Fibroblast of pulmonary artery (primary cell): ENCODE measurements at places on chromosomes 5 and 9.
A peak's percentile ranks its signal among the peaks of the same experiment; 100 is the strongest.

DNA sequence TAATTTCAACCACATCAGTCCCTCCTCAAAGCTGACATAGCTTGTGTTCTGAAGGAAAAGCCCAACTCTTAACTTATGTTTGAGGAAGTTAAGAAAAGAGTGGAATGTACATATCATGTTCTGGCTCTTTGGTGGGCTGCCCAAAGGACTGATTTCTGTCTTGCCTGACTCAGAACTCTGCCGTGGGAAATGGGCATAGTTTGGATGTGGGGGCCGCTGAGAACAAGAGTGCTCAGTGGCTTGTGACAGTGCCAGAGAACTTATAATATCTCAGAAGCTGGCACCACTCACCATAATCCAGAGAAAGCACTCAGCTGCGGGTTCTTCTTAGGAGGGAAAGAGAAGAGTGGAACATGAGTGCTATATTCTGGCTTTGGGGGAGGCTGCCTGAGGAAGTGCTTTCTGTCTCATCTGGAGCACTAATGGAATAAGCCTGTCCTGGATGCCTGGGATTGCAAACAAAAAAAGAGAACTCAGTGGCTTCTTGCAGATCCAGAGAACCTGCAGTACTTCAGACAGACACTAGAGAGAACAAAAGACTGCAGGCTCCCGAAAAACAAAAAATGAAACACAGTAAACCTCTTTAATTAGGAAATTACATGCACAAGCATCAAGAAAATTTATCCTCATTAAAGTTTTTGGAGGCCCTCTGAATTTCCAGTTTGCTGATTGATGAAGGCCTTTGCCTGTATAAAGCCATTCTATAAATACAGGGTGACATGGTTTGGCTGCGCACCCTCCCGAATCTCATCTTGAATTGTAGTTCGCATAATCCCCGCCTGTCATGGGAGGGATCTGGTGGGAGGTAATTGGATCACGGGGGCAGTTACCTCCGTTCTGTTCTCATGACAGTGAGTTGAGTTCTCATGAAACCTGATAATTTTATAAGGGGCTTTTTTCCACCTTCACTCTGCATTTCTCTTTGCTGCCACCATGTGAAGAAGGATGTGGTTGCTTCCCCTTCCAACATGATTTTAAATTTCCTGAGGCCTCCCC lies 207.0 kb downstream of the DMAC1 start:
- no peak for DNase-seq

DNA sequence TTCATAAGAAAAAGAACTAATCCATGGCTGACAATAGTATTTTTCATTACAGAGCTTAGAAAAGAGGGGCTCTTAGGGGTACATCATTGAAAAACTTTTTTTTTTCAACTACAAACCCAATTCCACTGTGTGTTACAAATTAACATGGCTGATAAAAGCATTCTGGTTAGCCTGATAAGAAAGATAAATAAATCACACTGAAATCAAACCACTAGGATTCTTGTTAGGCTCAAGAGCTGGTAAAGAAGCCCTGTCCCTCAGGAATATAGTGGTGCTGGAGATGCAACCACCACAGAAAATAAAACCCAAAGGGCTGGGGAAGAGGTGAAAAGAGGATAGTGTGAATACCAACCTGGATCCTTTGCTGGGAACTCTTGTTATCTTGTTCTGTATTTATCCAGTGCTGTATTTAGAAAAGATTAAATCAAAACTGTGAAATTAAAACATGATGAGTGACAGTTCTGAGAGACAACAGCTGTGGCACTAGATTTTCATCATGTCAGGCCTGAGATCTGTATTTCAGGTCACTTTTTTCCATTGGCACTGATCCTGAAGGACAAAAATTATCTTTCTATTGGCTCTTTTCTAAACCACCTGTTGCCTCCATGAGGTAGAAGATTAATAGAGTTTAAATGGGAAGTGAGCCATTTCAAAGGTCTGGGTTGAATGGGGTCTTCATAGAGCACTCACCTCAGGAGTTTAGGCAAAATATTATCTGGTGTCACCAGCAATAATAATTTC lies 118.6 kb downstream of the ARRDC3 start:
- no peak for DNase-seq

GRCh38 chr5:14167211-14167845 lies 24.2 kb downstream of the TRIO start:
- DNase-seq = peak; percentile 46

- DNase-seq = no peak
These were observed 108.2 kb upstream of the SPATA31D4 start for GRCh38 chr9:81819859-81820546.

DNA sequence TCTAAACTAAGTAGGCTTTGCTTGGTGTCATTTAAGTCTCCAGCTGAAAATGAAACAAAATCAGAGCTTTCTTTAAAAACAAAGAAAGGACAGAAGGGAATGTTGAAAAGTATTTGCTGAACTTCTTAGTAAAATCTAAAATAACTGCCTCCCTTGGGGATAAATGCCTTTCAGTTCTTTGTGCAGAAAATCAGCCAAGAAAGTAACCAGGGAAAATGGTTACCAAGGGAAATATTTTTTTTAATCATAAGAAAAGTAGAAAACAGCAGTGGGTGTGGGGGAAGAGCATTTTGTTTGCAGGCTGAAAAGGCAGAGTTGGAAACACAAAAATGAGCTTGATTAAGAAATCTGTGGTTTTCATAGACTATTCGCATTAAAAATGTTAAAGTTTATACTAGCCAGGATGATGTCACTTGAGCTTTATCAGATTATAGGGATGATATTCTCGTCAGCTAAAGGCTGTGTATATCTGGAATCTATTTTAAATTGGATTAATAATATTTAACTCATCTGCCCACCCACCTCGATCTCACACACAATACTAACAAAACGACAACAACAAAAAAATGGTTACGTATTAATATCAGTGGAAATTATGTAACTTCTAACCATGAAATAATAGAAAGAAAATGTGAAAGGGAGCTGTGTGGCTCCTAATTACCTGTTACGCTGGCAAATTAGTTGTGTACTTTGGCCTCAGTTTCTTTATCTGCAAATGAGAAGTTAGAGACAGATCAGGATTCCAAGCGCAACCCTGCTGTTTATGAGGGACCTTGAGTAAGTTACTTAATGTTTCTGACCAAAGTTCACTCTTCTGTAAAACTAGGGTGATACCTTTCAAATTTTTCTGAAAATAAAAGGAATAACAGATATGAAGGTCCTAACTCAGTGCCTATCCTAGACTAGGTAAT lies at the start of gene ECM2:
Gene ECM2, minus strand, starts transcription at position 51 of the 911 bp plus-strand sequence. CDS start 13,124 bp downstream, outside the sequence.
- peak; percentile 74 for DNase-seq

GRCh38 chr9:137313956-137314560 lies 12.0 kb upstream of the NRARP start:
- DNase-seq = no peak

DNA sequence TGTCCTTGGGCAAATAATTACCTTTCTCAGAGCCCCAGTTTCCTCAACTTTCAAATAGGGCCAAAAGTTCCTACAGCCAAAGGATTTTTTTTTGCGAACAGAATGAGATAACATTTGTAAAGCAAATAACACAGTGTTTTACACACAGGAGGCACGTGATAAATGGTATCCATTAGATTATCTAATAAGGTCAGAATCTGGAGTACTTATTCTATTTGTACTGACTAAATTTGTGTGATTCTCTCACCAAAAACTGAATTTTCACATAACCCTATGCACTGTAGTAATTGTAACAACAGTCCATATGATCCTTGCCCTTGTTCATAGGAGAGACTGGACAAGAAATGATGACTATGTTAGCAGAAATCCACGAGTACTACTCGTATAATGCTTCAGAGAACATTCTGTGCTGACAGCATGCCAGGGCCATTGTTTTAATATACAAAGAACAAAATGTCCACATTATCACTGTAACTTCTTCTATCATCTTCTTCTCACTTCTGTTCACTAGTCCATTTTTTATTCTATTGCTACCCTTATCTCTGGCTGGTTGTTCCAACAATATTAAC lies 13.9 kb upstream of the FEM1C start:
- DNase-seq = peak; percentile 77

DNA sequence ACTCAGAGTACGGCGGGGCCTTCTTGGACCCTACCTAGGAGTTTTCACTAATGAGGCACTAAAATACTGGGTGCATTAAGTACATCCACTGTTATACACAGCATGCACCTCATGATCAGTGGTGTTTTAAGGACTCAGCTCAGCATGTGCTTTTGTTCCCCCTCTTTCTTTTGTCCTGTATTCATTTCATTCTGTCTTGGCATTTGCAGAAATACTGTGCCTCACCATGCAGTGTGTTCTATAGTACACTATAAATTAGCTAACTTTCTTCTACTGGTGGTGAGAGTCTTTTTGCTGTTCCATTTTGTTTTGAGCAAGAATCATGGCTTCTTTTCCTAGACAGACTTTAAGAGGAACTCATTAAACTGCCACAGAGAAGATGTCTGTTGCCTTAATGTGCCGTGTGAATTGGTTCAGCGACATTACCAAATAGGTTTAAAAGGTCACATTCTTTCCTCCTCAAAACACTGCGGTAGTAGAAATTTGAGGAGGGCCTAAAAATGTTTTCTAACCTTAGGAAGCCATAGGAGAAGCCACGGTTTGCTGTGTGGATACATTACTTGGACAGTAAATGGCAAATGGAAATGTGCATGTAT lies 276.6 kb downstream of the MAST4 start:
- no peak for DNase-seq

DNA sequence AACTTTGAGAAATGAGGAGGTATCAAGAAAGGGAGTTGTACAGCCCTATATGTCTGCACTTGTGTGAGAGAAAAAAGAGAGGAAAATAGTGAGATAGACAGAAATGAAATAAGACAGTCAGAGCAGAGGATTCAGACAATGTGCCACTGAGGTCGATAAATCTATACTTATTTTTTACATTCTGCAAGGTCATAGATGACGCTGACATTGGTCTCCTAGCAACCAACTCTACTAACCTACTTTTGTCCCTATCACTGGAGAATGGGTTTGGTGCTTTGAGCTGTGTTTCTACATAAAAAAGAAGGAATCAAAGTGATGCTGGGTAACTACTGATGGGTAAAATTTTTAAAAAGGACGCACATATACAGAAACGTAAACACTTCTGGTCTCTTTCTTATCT lies 573.3 kb upstream of the RORB start:
- no peak for DNase-seq

DNA sequence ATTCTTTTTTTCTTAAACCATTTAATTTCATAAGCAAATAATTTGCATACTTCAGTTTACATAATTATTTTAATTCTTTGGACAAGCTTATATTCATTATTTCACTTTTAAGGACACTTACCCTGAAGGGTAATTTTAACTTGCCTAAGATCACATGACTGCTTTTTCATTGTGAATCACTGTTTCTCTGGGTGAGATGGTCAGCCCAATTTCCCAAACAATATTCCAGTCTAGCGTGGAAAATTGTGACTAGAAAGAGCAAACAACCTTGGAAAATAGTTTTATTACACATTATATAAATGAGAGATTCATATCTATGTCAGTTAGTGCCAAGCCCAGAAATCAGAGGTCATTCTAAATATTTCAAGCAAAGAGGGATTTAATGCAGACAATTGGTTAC lies 21.4 kb upstream of the JAKMIP2 start:
- DNase-seq = no peak

- DNase-seq = peak; percentile 96
These were observed 653.1 kb upstream of the KLF4 start for GRCh38 chr9:108142504-108143201.

DNA sequence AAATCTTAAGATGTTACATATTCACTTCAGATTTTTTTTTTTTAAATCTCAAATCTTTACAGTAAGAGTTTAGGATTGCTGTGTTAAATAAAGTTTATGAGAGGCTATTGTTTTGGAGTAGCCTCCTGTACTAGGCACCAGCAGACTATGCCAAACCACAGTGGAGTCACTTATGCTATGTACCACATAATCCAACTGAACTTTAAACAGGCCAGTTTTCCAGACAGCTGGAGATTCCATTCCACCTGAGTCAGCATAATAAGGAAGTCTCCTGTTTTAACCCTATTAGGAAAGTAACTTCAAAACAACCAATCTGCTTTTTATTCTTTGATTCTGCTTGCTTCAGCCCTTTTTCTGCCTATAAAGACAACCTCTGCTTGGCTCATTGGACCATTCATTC lies 205.2 kb downstream of the CSNK1G3 start:
- DNase-seq = peak; percentile 75

DNA sequence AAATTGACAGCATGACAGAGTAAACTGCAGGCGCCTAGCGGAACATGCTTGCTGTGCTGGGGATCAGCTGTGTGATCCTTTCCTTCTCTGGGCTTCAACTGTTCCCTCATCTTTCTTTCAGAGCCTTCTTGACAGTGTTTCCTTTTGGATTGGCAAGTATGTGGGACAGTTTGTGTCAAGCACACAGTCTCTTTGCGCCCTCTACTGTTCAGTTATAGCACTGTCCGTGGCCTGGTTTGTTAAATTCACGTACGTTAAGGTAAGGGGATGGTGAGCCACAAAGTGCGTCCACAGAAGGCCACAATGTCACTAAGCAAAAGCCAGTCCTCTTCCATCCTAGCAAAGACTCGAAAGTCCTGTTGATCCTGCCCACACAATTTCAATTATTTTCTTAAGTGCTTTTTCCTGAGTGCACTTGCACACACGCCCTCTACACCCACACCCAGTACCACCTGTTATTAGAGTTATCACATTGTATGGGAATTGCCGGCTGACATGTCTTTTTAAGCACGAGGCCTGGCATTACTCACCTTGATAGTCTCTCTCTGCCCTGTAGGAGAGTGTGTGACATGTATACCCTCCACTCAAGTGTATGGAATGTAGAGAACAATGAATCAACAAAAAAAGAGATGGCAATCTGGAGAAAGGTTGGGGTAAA lies 22.5 kb upstream of the PTPN3 start:
- peak; percentile 83 for DNase-seq

DNA sequence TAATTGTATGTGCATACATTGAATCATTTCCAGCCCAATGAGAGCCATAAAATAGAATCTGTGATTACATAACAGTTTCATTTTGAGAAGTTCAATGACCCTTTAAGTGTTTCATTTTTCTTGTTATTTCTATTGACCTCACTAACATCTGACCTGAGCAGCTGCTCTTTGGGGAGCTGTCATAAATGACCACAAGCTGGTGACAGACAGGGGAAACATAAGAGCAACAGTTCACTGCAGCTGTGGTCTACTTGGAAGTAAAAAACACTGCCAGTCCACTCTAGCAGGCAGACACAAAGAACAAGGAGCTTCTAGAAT lies 265.4 kb downstream of the DTWD2 start:
- DNase-seq = no peak

DNA sequence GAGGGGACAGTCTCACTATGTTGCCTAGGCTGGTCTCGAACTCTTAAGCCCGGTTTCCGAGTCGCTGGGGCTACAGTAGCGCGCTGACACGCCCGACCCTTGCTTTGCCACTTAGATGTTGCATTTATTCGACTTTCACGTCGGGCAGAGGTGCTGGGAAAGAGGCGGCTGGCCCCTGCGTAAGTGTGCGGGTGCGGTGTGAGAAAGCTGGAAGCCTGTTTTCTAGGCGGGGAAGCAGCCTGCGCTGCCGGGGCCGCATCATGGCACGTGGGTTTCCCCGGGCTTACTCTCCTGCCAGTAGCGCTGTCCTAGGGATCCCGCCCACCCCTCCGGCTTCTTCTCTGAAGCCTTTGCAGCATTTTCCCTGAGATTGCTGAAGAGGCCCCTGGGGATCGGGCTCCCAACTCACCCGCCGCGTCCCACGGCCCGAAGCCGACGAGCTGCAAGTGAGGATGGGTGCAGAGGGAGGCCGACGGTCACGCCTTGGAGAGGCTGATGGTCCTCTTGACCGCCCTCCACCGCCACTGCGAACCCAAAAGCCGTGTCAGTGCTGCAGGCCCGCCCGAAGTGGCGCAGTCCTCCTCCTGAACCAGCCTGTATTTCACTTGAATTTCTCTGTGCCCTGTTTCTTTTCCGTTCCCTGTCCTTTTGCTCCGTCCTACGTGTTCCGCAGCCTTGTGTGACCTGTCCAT lies 5.8 kb upstream of the TRIM41 start:
- DNase-seq = peak; percentile 57
